ENCODE measurements at places on chromosomes 7 and 10.

GRCh38 chr7:87505557-87506245 is 30.2 kb upstream of the ABCB4 start:
- no peak for DNase-seq

- DNase-seq: no peak
These were observed 60.2 kb downstream of the WIPF3 start for GRCh38 chr7:29866490-29866930.

DNA sequence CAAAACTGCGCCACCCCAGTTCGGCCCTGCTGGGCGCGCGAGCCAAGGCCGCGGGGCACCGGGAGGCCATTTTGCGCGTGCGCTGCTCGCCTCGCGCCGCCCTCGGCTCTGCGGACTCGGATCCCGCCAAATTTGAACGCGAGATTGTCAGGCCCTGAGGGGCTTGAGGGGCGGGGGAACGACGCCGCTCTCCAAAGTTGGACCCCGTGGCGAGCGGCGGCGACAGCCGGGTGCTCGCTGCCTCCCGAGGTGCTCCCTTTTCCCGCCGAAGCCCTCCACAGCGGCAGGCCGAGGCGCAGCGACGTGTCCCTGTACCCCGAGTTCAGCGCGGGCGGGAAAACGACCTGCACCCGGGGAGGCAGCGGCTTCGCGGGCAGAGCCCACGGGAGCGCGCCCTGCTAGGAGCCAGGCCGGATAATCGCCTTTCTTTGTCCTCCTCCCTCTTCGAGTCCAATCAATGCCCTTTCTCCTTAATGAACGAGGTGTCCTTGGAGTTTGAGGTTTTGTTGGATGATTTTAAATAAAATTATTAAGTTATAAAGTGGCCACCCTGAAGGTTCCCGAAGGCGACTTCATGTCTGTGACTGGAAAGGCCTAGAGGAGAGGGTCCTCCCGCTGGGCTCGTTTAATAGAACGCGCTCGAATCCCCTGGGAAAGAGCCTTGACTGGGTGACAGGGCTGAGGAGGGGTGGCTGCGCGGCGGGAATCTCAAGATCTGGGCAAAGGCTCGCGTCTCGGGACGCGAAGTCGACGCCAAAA is 10.7 kb upstream of the SPAG6 start:
- no peak for DNase-seq

- DNase-seq: no peak
These were observed 1.2 kb downstream of the GATA3 start for GRCh38 chr10:8055420-8056349.
